ENCODE measurements at places on chromosomes 6 and 20.

DNA sequence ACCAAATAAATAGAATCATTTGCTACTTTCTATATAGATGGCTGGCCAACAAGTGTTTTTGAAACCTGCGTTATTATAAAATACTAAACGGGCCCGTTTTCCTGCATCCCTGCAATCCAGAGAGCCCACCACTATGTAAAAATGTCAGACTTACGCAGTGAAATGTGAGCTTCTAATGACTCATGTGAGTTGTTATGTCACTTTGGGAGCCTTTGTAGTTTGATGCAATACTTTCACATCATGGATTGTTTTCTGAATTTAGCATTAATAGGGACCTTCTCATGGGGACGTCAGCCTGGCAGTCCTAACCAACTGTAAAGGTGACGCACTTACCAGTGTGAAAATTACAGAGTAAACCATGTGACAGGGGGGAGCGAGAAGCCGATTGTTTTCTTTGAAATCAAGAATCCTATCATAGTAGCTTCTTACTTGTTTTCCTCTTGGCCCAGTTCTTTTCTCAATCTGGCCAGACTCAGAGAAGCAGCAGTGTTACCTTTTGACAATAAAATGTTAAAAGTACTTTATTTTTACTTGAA is 75.3 kb downstream of the SSR1 start:
- DNase-seq: no peak

DNA sequence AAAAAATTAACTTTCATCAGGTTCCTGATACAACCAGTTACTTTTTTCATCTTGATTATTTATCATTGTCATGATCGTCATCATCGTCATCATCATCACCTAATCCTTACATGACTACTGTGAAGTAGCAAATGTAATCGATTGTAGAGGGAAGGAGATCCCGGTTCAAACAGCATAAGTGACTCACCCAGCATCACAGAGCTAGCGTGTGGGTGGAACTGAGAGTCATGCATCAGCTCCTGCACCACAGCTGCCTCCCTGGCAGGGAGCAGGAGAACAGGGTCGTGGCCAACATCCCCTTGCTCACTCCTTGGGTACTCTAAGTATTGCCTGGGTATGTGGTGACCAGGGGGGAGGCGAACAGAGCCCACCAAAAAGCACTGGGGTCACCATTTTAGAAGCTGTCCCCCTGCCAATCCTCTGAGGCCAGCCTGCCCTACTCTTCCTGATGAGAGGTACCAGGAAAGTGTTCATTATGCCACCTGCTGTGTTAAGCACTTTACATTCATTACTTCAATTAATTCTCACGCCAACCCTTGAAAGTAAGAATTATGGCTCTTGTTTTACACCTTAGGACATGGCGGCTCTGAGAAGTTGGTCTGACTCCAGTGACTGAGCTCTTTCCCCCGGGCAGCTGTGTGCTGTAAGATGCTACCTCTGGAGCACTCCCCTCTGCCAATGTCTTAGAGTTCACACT is 425.2 kb downstream of the CD83 start:
- DNase-seq: peak; percentile 39

DNA sequence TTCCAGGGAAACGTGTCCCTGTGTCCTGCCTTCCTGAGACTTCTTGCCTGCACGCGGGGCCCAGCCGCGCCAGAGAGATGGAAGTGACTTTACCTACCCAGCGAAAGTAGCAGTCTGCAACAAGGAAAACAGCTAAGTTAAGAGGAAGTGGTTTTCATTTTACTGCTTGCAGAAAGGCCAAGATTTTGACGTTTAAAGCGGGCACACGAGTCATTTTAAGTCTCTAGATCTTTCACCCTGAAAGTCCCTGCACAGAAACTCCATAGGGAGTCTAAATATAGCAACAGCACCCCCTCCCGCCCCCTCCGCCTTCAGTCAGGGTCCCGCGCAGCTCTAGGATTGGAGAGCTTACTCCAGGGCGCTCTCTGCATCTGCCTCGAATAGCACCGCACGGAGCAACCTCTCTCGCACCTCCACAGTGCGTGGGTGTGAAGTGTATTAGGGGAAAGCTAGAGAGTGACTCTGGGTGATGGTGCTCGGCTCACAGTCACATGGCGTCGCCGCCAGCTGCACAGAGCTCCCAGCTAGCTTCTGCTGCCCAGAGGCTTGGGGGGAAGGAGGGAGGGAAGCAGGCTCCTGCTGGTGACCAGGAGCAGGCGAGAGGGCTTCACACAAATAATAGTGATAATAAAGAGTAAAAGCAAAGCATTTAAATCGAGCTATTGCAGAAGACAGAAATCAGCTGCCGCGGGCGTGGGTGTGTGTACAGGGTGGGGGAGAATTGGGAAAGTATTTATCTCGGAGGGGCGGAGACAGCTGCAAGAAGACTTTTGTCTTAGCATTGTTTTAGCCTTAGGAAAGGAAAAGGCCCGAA is 1.8 kb upstream of the KCNQ5 start:
- DNase-seq: peak; percentile 79

DNA sequence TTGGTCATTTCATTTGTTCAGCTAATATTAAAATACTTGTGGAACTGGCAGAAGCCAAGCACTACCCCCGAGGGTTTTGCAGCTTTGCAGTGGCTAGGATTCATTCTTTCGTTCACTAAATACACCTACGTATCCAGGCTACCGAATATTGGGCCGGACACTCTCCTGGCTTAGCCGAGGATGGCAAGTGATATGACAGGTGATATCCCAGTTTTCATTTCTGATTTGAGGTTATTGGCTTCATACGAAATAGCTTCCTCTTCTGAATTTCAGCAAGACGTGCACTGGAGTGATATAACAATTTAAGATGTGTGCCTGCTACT is 536 bp upstream of the MTFR2 start:
- DNase-seq: no peak

DNA sequence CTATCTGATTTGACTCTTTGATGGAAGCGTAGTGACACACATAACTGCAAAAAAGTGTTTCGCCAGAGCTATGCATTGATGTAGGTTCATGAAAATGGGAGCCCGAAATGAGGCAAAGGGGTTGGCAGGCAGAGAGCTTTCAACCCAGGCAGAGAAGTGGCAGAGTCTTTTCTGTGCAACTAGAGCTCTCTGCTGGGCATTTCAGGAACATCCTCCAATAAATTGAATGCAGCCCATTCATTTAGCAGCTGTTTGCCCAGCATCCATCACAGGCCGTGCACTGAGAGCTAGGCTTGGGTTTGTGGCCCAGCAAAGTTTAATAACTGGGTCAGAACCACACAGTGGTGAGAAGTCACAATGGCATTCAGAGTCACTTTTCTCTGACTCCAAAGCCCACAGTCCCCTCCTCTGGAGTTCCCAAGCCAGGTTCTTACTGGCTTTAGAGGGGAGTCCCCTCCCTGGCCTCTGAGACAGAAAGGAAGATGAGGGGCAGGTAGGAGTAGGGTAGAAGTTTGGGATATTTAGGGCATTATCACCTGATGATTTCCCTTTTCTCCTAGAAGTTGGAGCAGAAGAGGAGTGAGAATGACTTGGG is 31.8 kb upstream of the ELMO2 start:
- DNase-seq: peak; percentile 54

GRCh38 chr20:56540415-56540814 is 7.4 kb downstream of the FAM209B start:
- no peak for DNase-seq

DNA sequence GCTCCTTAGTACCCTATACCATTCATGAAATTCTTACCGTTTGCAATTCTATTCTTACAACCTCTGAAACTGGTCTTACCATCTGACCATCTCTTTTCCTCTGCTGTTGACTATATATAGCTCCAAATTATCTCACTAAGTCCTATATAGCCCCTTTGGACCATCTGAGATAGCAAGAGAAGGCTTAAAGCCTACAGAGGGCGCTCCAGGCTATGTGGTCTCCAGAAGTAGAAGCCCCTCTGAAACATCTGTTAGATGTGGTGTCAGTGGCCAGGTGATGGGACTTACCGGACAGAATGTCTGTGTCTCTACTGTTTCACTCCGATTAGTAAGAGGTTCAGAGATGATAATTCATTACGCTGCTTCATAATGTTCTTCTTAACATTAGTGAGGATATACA is 140.7 kb upstream of the BMP2 start:
- DNase-seq: no peak

DNA sequence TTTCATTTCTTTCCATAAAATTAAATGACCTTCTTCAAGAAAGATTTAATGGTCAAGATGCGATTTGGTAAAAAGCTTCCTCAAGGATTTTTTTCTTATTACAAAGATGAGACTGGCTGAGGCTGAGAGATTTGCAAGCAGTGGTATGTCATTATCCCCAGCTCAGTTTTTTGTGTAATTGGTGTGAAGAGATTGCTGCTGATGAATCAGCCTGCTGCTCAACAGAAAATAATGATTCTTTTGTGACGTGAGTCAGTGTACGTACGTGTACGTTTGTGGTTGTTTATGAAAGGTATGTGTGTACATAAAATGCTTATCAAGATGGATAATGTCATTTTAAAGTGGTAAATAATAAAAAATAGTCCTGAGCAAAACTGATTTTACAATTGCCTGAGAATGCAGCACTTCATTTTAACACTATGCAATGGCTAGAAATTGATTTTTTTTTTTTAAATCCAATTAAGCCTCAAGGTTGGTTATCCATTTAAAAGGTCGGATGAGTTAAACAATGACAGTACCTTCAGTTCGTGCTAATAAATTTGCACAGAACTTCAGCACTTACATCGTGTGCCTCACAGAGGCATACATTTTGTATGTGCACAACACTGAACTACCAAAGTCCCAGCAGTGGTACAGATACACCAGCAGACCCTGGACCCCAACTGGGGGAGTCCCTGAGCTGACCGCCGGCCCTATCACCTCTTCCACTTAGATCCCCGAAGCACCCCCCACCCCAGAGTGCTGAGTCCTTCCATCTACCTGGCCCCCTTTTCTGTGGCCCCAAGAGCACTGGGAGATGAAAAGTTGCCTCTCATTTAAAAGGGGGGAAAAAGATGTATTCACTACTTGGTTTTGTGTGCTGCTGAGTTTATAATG is 9.7 kb upstream of the NPEPL1 start:
- DNase-seq: no peak

GRCh38 chr20:36303831-36304230 is 2.3 kb upstream of the DLGAP4 start:
- DNase-seq: no peak

DNA sequence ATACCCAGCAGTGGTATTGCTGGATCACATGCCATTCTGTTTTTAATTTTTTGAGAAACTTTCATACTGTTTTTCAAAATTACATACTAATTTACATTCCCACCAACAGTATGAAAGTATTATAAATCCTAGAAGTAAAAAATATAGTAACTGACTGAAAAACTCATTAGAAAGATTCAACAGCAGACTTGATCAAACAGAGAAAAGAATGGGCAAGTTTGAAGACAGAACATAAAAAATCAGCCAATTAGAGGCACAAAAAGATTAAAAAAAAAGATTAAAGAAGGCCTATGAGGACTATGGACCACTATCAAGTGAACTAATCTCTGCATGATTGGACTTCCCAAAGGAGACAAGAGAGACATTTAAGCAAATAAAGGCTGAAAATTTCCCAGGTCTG is 144.0 kb upstream of the GRIK2 start:
- DNase-seq: no peak

GRCh38 chr20:23658989-23659609 is 21.3 kb upstream of the CST3 start:
- no peak for DNase-seq

GRCh38 chr20:19699180-19699971 is 58.7 kb upstream of the RIN2 start:
- DNase-seq: no peak

DNA sequence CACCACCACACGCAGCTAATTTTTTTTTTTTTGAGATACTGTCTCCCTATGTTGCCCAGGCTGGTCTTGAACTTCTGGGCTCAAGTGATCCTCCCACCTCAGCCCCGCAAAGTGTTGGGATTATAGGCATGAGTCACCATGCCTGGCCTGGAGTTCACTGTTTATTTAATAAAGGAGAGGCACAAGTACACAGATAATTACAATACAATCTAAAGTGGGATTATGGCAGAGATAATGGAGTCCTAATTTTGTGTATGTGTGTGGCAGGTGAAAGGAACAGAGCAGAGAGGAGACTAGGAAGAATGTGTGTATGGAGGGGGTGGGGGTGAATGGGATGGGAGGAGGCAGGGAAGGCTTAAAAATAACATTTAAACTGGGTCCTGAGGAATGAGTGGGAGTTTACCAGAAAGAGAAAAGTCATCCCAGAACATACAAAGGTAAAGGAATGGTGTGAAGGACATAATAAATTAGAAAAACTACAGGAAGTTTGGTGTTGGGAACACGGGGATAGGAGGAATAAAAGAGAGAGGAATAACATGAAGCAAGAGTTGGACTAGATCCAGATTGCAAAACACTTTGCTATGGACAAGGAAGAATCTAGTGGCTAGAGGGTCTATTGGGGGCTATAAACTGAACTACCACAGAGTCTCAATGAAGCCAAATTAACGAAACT is 4.4 kb downstream of the NCOA5 start:
- no peak for DNase-seq

All from GM13976 (cell line).